ENCODE measurements at places on chromosomes 4 and X. TPM values are rescaled to one million over a fixed set of nuclear protein-coding genes. Genes with fewer than 3 reads are reported as not detected.

DNA sequence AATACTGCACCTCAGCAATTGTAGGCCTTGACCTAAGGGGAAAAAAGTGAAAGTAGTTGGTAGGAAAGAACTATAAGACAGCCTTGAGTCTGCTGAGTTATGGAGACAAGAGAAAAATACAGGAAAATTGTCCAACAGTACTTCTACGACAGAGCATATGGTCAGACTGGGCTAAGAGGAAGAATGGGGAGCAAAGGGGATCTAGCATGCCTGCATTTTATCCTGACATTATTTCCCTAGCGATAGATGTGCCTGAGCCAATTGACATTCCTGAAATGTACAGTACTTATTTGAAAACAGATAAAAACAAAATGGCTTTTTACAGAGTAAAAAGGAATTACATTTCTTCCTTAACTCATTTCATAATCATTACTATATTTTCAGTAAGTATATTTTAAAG is 22.2 kb downstream of the GUCY1A1 start:
- DNase-seq = no peak

- peak; percentile 23 for DNase-seq
These were observed 171.8 kb upstream of the TBL1X start for GRCh38 chrX:9293051-9293496.

Gene NSDHL
- 31.5 TPM for total RNA-seq

Gene MUC7
- total RNA-seq = not detected

Gene FGFR3
- 19.5 TPM for total RNA-seq
